GM23338 (cell line): ENCODE measurements at places on chromosomes 16 and 17.
A peak's percentile ranks its signal among the peaks of the same experiment; 100 is the strongest.

DNA sequence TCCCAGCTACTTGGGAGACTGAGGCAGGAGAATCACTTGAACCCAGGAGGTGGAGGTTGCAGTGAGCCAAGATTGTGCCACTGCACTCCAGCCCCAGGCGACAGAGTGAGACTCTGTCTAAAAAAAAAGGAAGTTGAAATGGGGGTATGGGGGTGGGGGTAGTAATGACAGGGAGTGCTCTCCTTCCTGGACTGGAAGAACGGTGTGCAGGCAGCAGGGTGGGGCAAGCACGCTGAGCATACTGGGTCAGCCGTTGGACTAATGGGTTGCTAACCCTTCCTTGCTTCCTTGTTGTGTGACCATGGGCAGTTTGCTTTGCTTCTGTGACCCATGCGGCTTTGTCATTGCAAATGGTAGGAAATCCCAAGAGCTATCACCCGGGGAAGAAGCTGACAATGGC lies 16.5 kb downstream of the KATNIP start:
- H3K27me3 ChIP-seq, result no peaks in the 10 kb centered on the region
- H3K4me1 ChIP-seq, result no peaks in the 10 kb centered on the region
- no peak overlapping the region for H3K4me3 ChIP-seq
- H3K27ac ChIP-seq, result no peak overlapping the region

GRCh38 chr16:82895843-82896242 lies 269.1 kb downstream of the CDH13 start:
- H3K36me3 ChIP-seq, result no peaks in the 10 kb centered on the region
- DNase-seq, result no peak
- no peak overlapping the region for H3K27ac ChIP-seq
- H3K27me3 ChIP-seq, result no peaks in the 10 kb centered on the region
- no peak overlapping the region for H3K4me3 ChIP-seq

GRCh38 chr17:60154616-60155426 lies 5.0 kb downstream of the CA4 start:
- H3K27ac ChIP-seq, result no peak overlapping the region
- DNase-seq, result peak; percentile 2
- H3K36me3 ChIP-seq, result no peaks in the 10 kb centered on the region
- H3K4me1 ChIP-seq, result peaks cover 41% of the 10 kb centered on the region
- peaks cover 21% of the 10 kb centered on the region for H3K27me3 ChIP-seq
- no peak overlapping the region for H3K4me3 ChIP-seq

DNA sequence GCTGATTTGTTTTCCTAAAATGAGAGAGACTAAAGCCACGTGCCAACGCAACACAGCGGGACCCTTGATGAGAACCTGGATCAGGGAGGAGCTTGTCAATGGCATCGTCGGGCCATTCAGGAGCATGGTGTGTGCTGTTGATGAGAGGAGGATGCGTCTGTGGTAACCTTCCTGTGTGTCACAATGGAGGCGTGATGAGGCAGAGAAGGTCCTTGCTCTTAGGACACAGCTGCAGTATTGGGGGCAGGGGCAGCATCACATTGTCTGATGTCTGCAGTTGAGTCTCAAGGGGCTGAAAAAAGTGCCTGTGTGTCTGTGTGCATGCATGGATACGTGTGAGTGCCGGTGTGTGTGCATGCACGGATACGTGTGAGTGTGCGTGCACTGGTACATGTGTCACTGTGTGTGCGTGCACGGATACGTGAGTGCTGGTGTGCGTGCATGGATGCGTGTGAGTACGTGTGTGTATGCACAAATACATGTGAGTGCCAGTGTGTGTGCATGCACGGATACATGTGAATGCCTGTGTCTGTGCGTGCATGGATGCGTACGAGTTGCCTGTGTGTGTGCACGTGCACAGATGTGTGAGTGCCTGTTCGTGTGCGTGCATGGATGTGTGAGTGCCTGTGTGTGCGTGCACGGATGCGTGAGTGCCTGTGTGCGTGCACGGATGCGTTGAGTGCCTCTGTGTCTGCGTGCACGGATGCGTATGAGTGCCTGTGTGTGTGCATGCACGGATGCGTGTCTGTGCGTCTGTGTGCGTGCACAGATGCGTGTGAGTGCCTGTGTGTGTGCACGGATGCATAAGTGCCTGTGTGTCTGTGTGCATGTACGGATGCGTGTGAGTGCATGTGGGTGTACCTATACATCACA lies 39.3 kb downstream of the BAIAP2 start:
- H3K27ac ChIP-seq, result no peak overlapping the region
- H3K27me3 ChIP-seq, result no peaks in the 10 kb centered on the region
- H3K4me3 ChIP-seq, result no peak overlapping the region

DNA sequence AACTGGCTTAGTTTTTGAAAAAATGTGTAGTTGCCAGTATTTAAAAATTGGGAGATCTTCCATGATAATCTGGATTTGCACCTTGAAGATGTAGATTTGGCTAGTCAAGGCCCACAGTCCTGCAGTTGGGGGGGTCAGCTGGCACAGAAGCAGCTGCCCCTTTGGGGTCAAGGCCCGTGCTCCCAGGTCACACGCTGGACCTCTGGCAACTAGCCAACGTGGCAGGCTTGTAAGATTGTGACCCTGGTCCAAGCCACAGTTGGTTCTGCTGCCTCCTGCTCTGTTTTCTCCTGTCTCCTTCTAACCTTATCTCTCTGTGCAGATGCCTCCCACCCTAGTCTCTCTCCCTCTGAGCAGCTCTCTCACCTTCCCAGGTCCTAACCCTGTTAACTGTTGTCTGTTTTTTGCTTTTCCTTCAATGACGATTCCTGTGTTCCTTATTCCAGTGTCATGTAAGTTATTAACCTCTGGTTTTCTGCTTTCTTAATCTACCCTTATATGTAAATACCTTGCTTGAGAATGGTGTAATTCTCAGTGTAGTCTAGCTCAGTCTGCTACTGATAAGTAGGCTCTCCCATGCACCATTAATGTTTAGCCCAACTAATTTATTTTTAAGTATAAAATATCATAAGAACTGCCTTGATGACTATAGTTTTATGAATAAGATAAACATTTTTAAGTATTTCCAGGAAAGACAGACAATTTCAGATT lies 27.9 kb downstream of the CLEC16A start:
- H3K27ac ChIP-seq, result no peak overlapping the region
- H3K27me3 ChIP-seq, result no peaks in the 10 kb centered on the region

DNA sequence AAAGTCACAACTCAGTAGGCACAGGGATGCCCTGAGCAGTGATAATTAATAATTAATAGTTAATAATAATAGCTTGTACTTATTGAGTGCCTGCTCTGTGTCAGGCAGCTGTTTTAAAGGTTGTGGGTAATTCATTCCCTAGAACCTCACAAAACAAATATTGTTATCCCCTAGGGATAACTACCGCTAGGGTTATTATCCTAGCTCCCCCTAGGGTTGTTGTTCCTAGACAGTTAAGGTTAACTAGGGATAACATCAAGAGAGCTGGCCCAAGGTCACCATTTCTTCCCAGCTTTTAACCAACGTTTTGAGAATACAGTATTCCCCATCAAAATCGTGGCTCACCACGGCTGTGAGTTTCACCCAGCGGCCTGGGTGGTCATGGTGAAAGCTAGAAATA lies 180.1 kb downstream of the PRKCB start:
- H3K4me1 ChIP-seq, result no peaks in the 10 kb centered on the region
- H3K27ac ChIP-seq, result no peak overlapping the region
- H3K36me3 ChIP-seq, result no peaks in the 10 kb centered on the region
- no peak overlapping the region for H3K4me3 ChIP-seq

- no peak overlapping the region for H3K27ac ChIP-seq
- peaks cover 3% of the 10 kb centered on the region; the same call in 1 of the 2 replicates for H3K4me1 ChIP-seq
- H3K4me3 ChIP-seq, result no peak overlapping the region
- H3K27me3 ChIP-seq, result no peaks in the 10 kb centered on the region
Measured at GRCh38 chr16:51062039-51062438, 89.0 kb downstream of the SALL1 start.

DNA sequence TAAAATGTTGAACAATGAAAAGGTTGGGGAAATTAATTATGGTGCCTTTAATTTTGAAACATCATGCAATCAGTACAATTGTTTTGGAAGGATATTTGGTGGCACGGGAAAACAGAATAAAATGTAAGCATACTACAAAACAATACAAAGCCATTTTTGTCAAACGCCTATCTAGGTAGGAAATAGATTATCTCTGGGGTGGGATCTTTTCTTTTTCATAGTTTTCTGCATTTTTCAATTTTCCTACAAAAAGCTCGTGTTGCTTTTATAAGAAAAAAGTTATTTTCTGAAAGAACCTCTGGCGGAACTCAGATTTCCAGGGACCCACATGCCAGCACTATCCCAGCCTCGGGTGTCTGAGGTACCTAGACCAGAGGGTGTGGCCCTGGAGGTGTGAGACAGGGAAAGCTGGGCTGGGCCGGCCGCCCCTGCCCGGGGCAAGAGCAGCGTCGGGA lies 961 bp upstream of the MAP3K3 start:
- no peaks in the 10 kb centered on the region for H3K27me3 ChIP-seq
- peak overlapping the region; percentile 87 for H3K27ac ChIP-seq
- DNase-seq, result peak; percentile 88
- peak overlapping the region; percentile 61 for H3K4me3 ChIP-seq
- no peaks in the 10 kb centered on the region for H3K36me3 ChIP-seq

- H3K36me3 ChIP-seq, result no peaks in the 10 kb centered on the region
- no peak overlapping the region for H3K4me3 ChIP-seq
- no peak overlapping the region for H3K27ac ChIP-seq
- no peak for DNase-seq
- H3K27me3 ChIP-seq, result no peaks in the 10 kb centered on the region
Measured at GRCh38 chr17:70276906-70277305, 107.6 kb downstream of the KCNJ2 start.

GRCh38 chr16:47976636-47977210 lies 179.1 kb downstream of the ABCC12 start:
- no peak for DNase-seq
- H3K36me3 ChIP-seq, result no peaks in the 10 kb centered on the region
- no peaks in the 10 kb centered on the region for H3K27me3 ChIP-seq
- H3K4me3 ChIP-seq, result no peak overlapping the region

DNA sequence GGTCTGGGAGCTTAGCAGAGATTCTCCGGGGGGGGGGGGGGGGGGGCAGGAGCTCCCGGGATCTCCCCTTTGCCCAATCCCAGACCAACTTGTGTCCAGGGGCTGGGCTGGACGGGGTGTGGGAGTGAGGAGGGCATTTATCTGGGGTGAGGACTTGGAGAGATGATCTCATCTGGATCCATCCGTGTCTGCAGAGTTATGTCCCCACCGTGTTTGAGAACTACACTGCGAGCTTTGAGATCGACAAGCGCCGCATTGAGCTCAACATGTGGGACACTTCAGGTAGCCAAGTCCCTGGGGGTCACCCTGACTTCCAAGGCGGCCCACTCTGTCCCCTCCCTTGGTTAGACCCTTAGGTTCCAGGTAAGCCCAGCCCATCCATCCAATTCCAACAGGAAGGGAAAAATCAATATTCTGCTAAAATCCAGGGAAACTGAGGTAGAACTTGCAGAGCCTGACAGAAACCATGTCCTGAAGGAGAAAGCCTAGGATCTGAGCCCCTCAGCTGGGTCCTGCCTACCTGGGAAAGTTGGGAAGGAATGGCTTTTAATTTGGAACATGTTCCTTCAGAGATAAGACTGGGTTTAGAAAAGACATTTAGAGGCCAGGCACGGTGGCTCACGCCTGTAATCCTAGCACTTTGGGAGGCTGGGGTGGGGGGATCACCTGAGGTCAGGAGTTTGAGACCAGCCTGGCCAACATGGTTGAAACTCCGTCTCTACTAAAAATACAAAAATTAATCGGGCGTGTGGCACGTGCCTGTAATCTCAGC lies 921 bp downstream of the RND2 start:
- no peak overlapping the region for H3K27ac ChIP-seq
- H3K36me3 ChIP-seq, result no peaks in the 10 kb centered on the region
- peak overlapping the region; percentile 98 for H3K4me3 ChIP-seq

GRCh38 chr17:61002316-61002736 lies 324.7 kb downstream of the BCAS3 start:
- H3K4me1 ChIP-seq, result peaks cover 8% of the 10 kb centered on the region; the same call in 1 of the 2 replicates
- peak; percentile 56 for DNase-seq
- H3K27ac ChIP-seq, result no peak overlapping the region
- H3K36me3 ChIP-seq, result no peaks in the 10 kb centered on the region

- no peaks in the 10 kb centered on the region for H3K4me1 ChIP-seq
- no peaks in the 10 kb centered on the region for H3K36me3 ChIP-seq
- DNase-seq, result no peak
- H3K27ac ChIP-seq, result no peak overlapping the region
Measured at GRCh38 chr16:54437921-54438320, 151.3 kb upstream of the IRX3 start.

DNA sequence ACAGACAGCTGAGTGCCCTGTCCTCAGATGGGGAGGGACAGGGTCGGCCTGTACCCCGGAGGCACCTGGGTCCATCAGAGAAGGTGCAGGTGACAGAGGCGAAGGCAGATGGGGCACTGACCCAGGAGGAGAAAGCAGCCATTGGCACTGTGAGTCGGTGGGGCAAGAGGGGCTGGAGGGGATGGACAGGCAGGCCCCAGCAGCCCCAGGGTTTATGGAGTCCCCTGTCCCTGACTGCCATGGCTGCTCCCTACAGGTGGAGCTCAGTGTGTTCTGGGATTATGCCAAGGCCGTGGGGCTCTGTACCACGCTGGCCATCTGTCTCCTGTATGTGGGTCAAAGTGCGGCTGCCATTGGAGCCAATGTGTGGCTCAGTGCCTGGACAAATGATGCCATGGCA lies 32.1 kb downstream of the ANKRD40 start:
- no peak overlapping the region for H3K27ac ChIP-seq
- no peak overlapping the region for H3K4me3 ChIP-seq
- H3K36me3 ChIP-seq, result no peaks in the 10 kb centered on the region
- H3K27me3 ChIP-seq, result no peaks in the 10 kb centered on the region
- H3K4me1 ChIP-seq, result no peaks in the 10 kb centered on the region

- H3K4me3 ChIP-seq, result no peak overlapping the region
- H3K27ac ChIP-seq, result no peak overlapping the region
- no peaks in the 10 kb centered on the region for H3K36me3 ChIP-seq
- peak; percentile 94 for DNase-seq
- H3K27me3 ChIP-seq, result peaks cover 35% of the 10 kb centered on the region
Measured at GRCh38 chr17:50114849-50115357, 15.1 kb downstream of the SAMD14 start.

DNA sequence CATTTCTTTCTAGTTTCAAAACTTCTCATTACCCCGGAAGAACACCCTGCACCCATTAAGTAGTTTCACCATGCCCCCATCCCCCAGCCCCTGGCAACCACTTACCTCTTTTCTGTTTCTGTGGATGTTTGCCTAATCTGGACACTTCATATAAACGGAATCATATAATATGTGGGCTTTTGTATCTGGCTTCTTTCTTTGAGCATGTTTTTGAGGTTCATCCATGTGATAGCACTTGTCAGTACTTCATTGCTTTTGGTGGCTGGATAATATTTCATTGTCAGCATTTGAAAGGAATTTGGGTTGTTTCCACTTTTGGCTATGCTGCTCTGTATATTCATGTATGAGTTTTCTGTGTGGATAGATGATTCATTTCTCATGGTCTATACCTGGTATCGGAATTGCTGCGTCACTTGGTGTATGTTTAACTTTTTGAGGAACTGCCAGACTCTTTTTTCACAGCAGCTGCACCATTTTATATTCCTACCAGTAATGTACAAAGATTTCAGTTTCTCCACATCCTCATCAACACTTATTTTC lies 30.0 kb upstream of the SLC5A10 start:
- no peaks in the 10 kb centered on the region; the same call in 1 of the 2 replicates for H3K36me3 ChIP-seq
- H3K4me3 ChIP-seq, result no peak overlapping the region
- peak overlapping the region; percentile 61; the same call in 1 of the 2 replicates for H3K27ac ChIP-seq
- peaks cover 6% of the 10 kb centered on the region; the same call in 1 of the 2 replicates for H3K4me1 ChIP-seq
- DNase-seq, result no peak

GRCh38 chr17:3846437-3847164 lies 555 bp upstream of the NCBP3 start:
- H3K4me1 ChIP-seq, result peaks cover 11% of the 10 kb centered on the region
- H3K27ac ChIP-seq, result no peak overlapping the region
- H3K36me3 ChIP-seq, result peaks cover 19% of the 10 kb centered on the region

GRCh38 chr17:19322861-19323260 lies 39.7 kb downstream of the B9D1 start:
- DNase-seq, result no peak
- no peak overlapping the region for H3K4me3 ChIP-seq
- no peak overlapping the region for H3K27ac ChIP-seq
- H3K36me3 ChIP-seq, result peaks cover 5% of the 10 kb centered on the region; the same call in 1 of the 2 replicates
- H3K4me1 ChIP-seq, result peaks cover 2% of the 10 kb centered on the region
